ENCODE measurements at places on chromosomes 1 and 21.

DNA sequence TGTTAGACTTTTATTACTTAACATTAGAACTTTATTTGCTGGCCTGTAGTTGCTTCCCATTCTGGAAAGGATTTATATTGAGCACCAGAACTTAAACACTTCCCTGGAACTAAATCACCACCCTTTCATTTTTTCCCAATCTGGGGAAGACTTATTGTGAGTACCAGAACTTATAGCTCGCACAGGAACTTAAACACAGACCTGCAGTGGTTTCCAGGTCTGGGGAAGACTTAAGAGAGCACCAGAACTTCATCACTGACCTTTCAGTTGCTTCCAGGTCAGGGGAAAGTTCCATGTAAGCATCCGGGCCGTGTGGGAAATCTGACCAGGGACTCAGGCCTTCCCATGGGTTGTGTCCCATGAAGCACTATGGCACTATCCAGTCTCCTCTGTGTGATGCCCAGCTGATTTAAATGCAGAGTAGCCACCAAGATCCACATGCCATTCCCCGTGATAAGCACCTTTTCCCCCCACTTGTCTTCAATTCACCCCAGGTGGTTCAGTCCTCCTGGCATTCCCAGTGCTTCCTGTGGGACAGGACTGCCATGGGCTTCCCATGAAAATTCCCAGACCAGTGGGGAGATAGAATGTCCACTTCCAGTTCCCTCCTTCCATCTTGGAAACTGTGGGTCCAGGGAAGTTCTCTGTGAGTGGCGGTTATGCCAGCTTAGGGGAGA lies 48.9 kb downstream of the C4BPA start:
- no peak for DNase-seq

DNA sequence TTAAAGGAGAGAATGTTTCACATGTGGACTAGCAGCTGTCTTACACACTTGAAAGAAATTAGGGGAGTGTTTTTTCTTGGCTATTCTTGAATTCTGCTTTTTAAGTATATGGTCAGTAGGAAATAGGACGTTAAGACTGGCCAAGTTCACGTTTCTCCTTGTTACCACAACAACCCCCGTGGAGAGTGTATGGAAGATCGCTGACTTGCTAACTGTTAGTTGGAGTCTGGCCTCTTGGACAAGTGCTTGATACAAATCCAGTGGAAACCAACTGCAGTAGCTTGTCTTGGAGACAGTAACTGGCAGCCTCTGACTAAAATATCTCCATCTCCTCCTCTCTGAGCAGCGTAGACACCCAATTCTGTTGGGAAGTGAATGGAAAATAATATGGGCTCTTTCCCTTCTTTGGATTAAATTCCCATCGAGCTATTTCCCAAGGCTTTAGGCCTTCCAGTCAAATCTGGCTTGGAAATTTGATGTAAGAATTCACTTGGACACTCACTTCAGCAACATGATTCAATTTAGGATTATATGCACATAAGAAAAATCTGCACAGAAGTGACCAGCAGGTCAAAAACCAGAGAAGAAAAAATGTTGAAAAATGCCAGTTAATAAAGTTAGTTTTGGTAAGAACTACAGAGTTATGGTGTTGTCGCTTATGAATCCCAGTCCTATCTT lies 3.6 kb upstream of the NFIA start:
- DNase-seq: no peak

- peak; percentile 38 for DNase-seq
These were observed 909 bp upstream of the PAXBP1 start for GRCh38 chr21:32772281-32773047.

DNA sequence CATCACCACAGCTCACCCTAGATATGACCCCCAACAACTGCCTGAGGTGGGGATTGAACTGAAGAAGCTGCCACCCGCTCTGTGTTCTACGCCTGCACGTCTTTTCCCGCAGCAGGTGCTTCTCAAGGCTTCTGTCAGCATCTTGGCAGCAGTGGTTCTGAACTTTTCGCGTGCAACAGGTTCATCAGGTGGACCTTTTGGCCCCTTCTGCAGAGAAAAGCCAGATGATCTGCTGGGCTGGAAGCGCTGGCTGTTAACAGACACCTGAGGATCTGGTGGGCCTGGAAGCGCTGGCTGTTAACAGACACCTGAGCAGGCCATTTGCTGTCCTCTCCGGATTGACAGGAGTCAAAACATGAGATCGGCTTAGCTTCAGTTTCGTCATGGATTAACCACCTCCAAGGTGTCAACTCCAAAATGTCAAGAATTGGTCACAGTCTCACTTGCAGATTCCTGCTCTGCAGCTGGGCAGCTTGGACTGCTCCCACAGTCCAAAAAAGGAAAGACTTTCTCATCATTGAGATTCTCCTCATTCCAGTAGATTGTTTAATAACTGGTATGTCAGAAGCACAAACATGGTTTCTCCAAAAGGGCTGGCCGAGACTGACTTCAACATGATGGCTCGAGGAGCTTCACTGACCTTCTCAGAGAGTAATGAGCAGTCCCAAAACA lies 4.7 kb downstream of the C1orf174 start:
- no peak for DNase-seq

GRCh38 chr1:2890221-2890850 lies 88.8 kb upstream of the TTC34 start:
- DNase-seq: no peak

DNA sequence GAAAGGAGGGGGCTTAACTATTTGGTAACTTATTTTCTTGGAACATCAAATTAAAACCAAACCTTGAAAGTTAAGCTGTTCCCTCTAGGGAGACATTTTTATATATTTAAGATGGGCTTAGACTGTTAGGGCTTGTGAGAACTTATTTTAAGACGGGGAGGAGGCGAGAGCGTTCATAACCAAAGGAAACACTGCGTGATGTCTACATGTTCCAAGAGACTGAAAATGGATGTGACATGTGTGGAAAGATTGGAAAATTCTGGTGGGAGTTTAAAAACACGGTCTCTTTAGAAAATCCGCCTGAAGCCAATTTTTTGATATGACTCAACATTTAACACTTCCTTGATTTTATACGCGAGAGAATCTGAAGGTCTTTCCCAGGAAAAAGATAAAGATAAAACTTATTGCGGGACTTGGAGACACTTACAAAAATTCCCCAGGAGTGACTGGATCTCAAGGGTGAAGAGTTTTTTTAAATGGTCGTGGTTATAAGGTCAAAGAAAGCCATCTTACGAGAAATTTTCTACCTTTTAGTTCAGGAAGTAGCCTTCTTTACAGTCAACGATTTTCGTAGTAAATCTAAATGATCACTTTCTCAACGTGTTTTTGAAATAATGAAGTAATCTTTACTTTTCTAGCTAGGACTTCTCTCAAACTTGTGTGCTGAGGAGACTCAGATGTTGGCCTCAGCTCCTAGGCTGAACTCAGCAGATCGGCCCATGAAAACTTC lies 828 bp downstream of the PNRC2 start:
- no peak for DNase-seq

GRCh38 chr1:97277891-97278654 lies 556.5 kb downstream of the PTBP2 start:
- DNase-seq: no peak

GRCh38 chr1:19193004-19193403 lies 17.1 kb downstream of the UBR4 start:
- DNase-seq: no peak

GRCh38 chr1:38210021-38210894 lies 163.7 kb upstream of the POU3F1 start:
- no peak for DNase-seq

- DNase-seq: no peak
These were observed 24.4 kb upstream of the AGBL4 start for GRCh38 chr1:50047916-50048694.

DNA sequence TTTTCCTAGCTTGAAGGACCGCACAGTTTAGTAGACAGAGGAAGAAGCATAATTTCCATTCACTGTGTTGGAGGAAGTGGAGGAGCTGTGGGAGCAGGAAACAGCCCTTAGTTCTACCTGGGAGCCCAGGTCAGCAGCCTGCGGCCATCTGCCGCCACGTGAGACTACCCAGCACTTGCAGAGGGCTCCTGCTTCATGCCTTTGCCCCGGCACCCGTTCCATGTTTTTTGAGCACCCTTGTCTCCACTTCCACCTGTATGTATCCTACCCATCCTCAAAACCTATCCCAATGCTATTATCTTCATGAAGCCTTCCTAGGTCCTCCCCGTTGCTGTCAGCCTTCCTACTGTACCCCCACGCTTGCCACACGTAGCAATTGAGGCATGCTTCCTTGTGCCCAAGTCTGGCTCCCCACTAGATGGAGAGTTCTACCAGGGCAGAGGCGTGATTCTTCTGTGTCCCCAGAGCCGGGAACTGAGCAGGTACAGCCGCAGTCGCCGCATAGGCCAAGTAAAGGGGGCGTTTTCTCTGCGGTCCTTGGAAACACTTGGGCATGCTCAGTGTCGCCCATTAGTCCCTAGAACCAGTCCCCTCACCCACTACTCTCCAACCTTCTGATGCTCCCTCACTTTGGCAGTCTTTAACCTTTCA lies 1.9 kb downstream of the SLC6A9 start:
- no peak for DNase-seq

- DNase-seq: no peak
These were observed 425.5 kb downstream of the KCTD3 start for GRCh38 chr1:215992620-215993019.

DNA sequence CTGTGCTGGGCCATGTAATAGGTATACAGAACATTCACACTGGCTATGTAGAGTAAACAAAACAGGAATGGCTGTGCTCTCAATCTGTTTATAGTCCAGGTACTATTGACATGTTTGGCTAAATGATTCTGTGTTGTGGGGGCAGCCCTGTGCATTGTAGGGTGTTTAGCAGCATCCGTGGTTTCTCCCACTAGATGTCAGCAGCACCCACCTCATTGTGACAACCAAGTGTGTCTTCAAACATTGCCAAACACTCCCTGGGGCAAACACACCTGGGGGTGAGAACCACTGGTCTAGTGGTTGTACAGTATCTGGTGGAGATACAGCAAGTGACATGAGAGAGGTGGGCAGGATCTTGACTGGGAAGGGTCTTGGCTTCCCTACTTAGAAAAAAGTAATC lies 80.4 kb upstream of the SPATA6 start:
- no peak for DNase-seq

GRCh38 chr21:28159396-28159795 lies 833.3 kb downstream of the LTN1 start:
- DNase-seq: no peak

- DNase-seq: no peak
These were observed 1.9 kb upstream of the CAPN2 start for GRCh38 chr1:223710179-223711133.

- DNase-seq: no peak
These were observed 19.9 kb downstream of the RPL5 start for GRCh38 chr1:92851729-92852128.

- DNase-seq: no peak
These were observed 23.9 kb upstream of the RPTN start for GRCh38 chr1:152182944-152183361.

DNA sequence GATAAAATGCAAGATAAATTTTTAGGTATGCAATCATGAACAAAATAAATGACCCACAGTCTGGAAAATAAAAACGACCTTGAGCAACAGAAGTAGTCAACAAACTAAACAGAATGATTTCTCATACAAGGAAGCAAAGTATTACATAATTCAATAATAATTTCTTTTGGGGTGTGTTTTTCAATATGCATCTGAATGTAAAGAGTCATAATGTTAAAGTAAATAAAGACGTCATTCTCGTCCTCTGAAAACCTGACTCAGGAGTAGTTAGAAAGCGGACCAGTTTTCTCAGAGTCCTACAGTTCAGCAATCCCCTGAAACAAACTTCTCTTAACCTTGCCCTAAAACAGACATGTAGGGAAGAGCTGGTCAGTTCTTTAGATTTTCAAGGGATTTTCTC lies 18.6 kb downstream of the CDC42BPA start:
- DNase-seq: no peak

- DNase-seq: no peak
These were observed 1542.6 kb downstream of the PLA2G4A start for GRCh38 chr1:188371295-188371806.

DNA sequence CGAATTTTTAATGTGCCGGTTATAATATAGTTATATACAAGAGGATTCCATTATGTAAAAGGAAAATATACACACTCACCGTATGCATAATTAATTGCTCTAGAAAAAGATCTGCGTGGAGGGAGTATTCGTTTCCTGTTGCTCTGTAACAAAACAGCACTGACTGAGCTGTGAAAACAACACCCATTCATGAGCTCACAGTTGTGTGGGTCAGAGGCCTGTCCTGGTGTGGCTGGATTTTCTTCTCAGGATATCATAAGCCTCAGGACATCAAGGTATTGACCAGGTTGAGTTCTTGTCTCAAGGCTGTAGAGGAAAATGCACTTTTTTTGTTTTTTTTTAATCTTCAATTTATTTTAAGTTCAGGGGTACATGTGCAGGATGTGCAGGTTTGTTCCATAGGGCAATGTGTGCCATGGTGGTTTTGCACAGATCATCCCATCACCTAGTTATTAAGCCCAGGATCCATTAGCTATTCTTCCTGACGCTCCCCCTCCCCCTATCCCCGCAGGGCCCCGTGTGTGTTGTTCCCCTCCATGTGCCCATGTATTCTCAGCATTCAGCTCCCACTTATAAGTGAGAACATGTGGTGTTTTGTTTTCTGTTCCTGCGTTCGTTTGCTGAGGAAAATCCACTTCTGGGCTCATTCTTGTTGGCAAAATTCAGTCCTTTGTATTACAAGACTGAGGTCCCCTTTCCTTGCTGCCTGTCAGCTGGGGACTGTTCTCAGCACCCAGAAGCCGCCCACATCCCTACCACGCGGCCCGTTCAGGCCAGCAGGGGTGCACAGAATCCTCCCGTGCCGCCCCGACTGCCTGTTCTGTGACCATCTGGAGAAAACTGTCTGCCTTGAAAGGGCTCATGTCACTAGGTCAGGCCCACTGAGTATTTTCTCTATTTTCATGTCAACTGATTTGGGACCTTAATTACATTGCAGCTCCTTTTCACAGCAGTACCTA lies 87.4 kb upstream of the ERRFI1 start:
- DNase-seq: no peak

DNA sequence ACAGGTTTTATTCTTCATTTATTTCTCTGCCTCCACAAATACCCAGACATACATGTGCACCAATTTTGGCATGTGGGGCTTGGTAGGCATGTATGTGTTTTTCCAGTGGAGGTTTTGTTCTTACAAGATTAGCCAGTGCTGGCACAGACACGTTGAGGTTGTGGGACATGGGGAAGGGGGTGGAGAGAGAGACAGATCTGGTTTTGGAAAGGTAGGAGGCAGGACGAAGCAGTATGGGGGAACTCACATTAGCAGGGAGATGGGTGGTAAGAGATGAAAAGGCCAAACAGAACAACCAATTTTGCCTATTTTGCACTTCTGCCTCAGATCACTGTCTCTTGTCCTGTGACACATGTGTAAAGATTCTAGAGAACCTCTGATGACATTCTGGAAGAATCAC lies 166.1 kb upstream of the HMGB4 start:
- no peak for DNase-seq

GRCh38 chr1:64895500-64895899 lies 70.8 kb downstream of the JAK1 start:
- no peak for DNase-seq

Data from GM12864 (cell line).